ENCODE measurements at places on chromosomes 13 and 19.

DNA sequence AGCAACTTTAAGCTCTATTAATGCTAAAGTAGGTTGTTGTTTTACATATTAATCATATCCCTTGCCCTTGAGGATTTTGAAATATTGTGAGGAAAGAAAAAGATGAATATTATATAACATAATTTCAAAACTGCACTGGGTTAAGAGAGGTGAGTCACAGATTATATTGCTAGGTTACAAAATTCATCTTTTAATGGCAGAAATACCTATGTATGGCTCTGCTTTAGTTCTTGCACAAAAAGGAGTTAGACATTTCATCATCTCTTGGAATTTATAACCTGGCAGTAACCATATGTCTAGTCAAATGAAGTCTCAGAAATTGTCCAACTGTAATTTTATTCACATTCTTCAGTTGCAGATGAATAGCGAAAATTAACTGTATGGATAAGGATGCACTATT is 2041.1 kb downstream of the OLFM4 start:
- no peak for DNase-seq

GRCh38 chr13:52760077-52760476 is 20.5 kb upstream of the CNMD start:
- no peak for DNase-seq

GRCh38 chr13:62710787-62711186 is 1295.1 kb upstream of the PCDH20 start:
- DNase-seq: no peak

DNA sequence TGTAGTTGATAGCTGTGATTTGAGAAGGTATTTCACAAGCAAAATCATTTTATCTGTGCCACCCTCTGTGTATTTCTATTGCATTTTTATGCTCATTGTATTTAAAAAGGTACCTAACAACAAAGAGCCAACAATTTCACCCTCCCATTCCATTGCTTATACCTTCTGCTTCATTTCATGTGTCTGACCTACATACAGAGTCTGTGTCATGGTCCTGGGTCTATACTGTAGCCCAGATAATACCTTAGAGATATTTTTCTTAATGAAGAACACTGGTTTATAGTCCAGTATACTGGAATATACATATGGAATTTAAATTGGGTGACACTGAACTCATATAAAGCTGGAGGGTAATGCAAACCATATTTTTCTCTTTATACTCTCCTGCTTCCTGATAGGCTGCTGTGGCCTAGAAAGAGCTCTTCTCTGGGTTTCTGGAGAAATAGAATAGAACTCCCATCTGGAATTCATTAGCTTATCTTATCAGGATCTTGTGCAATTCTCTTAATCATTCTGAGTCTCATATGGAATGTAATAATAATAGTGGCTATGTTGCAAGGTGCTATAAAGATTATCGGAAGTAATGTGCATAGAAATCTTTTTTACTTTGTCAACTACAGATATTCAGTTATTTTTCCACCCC is 31.8 kb upstream of the SPART start:
- no peak for DNase-seq

GRCh38 chr19:45542234-45542668 is 35.0 kb downstream of the VASP start:
- DNase-seq: no peak

DNA sequence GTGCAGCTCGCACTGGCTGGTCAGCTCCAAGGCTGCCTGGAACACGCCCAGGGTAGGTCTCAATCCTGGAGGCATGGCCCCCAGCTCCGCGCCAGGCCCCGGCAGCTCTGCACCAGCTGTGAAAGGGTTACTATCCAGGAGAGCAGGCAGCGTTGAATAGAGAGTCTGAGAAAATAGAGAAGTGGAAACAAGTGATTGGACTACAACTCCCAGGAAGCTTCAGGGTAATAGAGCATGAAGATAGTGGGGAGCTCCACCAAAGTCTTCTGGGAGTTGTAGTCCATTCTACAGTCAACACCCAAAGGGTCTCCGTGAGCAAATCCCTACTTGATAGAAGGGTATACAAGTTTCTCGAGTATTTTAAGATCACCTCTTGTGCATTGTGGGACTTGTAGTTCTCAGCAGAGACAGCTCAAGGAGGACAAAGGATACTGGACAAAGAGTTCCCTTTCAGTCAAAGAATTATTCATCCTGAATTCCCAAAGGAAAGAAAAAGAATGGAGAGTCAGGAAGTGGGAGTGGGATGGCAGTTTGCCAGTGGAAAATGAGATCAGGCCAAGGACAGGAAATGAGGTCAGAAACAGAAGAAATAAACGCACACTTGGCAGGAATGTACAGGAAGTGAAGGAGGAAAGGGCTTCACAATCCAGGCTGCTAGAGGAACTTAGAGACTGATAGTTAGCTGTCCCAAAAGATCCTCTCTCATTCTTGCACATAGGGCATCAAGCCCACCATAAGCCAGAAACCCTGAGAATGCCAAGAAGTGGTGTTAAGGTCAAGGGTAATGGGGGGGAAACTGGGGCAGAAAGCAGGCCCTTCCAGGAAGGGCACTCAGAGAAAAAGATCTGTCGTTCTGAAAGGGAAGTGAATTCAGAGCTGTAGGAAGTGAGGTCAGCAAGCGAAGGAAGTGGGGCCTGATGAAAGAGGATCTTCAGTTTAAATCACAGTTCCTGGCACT is 5.5 kb upstream of the MAMSTR start:
- DNase-seq: peak; percentile 40

DNA sequence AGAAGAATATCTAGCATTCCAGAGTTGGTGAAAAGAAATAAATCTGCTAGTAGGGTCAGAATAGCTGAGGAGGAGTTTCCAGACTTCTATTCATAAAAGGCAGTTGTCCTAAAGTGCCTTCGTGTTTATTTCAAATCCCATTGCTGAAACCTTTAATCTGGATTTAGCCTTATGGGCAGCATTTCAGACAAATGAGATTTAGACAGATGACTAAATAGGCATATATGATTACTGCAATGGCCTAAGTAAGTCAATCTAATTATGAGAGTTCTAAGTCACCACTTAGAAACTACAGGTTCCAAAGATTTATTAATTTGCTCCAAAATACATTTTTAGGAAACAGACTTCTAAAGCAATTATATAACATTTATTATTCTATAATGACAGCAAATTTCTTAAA is 368.7 kb downstream of the LIG4 start:
- no peak for DNase-seq

DNA sequence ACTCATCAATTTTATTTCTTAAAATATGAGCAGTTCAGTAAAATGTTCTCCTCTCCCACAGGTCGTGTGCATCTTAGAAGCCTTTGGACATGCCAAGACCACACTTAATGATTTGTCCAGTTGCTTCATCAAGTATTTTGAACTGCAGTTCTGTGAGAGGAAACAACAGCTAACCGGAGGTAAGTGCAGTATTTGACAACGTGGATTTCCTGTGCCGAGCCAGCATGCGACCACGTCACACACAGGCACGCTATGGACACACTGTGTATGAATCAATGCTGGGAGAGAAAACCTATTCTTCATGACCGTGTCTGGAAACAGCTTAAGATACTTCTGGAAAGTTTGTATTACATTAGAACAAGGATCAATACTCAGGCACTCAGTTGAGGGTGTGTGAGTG is 268.5 kb downstream of the MYO16 start:
- no peak for DNase-seq

- DNase-seq: no peak
Measured at GRCh38 chr13:107450431-107450830, 764.9 kb downstream of the LIG4 start.

DNA sequence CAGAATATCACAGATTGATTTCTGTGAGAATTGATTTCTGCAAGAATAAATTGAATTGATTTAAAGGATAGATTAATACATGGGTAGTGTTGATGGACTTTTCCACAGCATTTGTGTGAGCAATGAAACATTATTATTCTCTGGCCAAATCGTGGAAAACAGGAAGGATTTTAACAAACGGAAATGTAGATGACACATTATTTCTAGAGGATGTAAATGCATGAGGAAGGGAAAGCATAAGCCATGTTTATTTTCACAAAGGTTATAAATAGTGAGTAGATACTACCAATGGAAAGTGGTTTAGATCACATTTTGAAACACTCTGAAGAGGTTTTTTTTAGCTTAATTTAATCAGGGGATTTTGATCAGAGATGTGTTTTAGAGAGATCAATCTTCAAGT is 1534.6 kb upstream of the MIR17HG start:
- DNase-seq: no peak

DNA sequence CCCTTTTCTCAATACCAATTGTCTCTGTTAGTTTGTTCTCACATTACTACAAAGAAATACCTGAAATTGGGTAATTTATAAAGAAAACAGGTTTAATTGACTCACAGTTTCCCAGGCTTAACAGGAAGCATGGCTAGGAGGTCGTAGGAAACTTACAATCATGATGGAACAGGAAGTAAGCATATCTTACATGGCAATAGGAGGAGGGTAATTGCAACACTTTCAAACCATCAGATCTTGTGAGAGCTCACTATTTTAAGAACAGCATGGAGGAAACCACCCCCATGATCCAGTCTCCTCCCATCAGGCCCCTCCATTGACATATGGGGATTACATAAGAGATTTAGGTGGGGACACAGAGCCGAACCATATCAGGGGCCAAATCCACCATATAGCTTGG is 1210.1 kb upstream of the SPRY2 start:
- no peak for DNase-seq

GRCh38 chr19:29422486-29423085 is 103.2 kb upstream of the VSTM2B start:
- no peak for DNase-seq

- DNase-seq: no peak
Measured at GRCh38 chr19:57321751-57322150, 1.5 kb downstream of the ZNF543 start.

DNA sequence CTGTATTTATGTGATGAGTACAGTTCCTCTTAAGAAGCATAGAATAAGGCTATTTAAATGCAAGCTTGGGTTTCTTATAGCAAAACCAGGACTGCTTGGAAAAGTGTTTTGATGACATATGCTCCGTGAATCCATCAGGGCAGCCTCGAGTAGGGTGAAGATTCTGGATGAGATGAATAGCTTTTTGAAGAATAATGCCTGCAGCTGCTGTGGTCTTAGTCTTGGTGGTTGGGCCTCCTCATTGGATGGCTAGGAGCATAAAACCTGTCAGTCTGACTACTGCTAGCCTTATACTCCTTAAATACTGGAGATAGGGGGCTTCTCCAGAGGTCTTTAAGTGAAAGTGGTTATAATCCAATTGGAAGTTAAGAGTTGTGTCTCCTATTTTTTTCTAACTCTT is 704.3 kb downstream of the FGF9 start:
- DNase-seq: no peak

GRCh38 chr13:94201022-94201421 is 278.5 kb downstream of the DCT start:
- no peak for DNase-seq

DNA sequence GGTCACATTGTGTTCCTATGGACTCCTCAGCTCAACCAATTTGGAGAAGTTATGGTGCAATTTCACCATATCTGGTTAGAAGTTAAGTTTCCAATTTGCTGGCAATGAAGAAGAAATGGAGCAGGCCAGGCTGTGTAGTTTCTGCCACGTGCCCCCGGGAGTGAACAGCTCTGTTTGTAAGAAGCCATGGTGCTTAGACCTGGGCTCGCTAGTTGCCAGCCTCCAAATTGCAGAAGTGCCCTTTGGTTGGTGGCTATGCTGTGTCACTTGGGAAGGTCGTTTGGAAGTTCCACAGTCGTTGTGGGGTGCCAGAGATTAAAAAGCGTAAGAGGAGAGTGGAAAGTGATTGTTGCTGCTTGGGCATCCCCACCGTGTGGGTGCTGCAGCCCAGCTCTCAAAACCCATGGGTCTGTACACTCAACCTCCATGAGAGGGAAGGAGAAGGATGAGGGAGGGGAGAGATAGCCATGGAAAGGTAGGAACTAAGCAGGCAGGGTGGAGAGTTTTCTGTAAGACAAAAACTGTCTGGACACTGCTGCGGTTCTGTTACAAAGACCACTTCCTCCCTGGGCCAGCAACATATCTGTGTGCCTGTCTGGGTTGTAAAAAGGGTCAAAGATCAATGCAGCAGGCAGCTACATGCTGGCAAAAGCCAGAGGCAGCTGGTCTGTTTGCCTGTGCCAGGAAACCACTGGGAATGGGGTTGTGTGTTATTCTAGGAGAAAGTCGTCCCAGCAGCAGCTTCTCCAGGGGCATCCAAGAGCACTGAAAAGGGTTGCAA is 10.8 kb downstream of the ALOX5AP start:
- no peak for DNase-seq

DNA sequence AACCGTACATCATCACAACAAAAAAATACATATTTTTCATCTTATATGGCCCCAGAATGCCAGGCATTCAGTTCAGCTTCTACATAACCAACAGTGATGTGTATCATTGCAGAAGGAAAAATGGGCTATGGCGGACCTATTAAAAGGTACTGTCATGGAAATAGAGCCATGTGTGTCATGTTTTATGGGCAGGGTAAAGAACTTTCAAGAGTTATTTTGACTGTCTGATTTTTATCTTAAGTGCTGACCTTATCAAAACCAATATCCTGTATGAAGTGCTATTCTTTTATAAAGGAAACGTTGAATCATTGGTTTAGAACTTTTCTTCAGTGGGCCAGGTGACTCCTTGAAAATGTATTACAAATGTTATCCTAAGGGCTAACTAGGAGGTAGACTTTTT is 9.9 kb downstream of the ZNF507 start:
- DNase-seq: peak; percentile 13

- DNase-seq: no peak
Measured at GRCh38 chr13:99357131-99357596, 50.0 kb upstream of the GPR183 start.

DNA sequence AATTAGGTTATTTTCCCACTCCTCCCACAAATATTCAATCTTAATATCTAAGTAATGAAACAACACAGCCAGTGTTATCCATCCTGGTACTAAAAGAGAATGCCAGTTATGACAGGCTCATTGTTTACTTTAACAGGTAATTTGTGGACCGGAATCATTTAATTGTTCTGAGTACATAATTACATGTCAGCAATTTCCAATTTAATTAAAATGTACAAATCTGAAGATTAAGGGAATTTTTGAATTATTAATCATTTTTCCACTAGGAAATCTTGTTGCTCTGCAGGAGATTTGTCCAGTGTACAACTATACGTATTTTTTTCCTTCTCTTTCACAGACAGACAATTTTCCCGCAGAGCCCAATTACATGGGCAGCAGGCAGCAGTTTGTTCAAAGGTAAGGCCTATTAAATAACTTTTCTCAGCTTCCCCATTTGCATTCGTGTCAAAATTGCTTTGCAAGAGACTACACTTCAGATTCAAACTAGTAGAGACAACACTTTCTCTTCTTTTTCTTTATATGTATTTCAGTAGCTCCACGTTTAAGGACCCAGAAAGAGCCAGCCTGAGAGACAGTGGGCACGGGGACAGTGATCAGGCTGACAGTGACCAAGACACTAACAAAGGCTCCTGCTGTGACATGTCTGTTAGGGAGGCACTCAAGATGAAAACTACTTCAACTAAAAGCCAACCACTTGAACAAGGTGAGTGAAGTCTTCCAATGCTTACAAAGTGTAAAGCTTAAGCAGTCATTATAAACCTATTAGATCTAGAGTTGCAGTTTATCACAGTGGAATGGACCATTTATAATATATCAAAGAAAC is 34.8 kb downstream of the PCDH17 start:
- DNase-seq: no peak

GRCh38 chr13:112905990-112906641 is 62.9 kb upstream of the MCF2L start:
- no peak for DNase-seq
